ENCODE measurements at places on chromosomes 16 and 17.

GRCh38 chr17:61317779-61318178, 81.9 kb upstream of the TBX2 start:
- no peak for DNase-seq

- no peak for DNase-seq
Measured at GRCh38 chr17:16150251-16150856, 65.0 kb downstream of the NCOR1 start.

GRCh38 chr17:7549401-7550055, 670 bp downstream of the TNFSF12 start:
- DNase-seq: peak; percentile 16

DNA sequence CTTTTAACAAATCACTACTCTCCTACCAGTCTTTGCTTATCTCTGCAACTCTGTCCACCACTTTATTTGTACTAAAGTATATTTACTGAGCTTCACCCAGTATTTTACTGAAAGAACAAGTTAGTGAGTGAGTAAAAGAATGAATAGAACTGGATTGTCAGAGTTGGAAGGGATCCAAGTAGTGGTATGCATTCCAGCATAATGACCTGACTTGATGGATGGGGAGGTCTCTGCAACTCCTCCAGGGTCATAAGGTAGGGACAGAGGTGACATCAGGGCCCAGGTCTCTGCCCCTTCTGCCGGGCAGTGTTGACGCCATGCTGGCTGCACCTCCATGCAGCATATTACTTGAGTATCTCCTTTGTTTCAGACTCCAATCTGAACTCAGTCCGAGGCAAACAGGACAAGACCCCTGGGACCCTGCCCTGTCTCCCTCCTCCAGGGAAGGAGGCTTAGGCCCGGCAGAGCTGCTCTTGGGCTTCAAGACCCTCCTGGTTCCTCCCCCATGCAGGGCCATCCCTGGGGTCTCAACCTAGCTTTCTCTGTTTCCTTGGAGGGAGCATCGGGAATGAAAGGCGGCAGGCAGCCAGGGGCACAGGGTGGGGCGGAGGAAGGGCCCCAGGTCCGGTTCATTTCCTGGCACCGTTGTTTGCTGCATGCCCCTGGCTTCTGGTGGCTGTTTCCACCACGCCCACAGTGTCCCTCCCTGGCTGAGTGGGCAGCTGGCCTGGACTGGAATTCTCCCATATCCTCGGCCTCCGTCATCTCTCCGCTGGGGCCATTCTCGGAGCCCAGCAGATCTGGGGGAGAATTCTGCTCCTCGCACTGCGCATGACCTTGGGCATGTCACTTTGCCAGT, 12.4 kb upstream of the ITGA3 start:
- DNase-seq: no peak

DNA sequence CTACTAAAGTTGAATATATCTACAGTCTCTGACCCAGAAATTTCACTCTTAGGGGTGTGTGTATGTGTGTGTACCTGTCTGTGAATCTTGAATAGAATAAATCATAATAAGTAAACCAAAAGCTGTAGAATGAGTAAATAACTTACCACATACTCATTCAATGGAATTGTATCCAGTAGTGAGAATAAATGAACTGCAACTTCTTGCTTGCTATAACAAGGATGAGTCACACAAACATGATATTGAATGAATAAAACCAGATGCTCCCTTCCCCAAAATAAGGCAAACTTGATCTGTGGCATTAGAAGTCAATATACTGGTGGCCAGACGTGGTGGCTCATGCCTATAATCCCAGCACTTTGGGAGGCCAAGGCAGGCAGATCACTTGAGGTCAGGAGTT, 259.8 kb upstream of the MON1B start:
- DNase-seq: no peak

DNA sequence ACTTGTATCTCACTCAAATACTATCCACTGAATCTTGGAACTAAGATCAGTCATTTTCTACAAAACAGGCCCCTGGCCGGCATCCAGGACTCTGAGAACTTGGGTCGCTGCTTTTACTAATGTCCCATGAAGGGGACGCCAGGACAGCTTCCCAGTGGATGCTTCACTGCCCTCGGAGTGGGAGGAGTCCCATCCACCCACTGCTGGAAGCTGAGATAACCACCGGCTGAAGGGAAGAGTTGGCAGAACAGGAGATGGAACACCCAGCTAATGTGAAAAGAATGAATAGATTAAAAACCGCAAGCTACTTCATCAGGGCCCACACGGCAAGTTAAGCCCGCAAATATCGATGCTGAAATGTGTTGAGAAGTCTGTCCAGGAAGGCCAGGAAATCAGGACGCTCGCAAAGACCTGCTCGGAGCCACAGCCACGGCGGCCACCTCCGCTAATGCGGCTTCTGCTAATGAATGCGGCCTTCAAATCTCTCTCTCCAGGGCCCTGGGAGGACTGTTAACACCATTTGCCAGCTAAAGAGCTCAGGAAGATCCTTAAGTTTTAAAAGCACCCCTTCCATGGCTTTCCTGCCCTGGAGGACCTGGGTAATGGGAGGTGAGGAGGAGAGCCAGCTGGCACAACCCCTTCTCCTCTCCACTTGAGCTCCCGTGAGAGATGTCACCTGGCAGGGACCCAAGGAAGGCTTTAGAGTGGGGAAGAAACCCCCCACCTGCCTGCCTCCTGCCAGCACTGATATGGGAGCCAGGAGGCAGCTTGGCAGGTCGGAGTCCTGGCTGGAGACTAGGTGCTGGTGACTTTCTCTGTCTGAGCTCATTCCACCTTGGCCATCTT, 226.6 kb upstream of the RPL38 start:
- no peak for DNase-seq

GRCh38 chr17:27666831-27667560, 36.0 kb downstream of the LGALS9 start:
- DNase-seq: no peak

GRCh38 chr17:18185391-18185790, 1.8 kb downstream of the ALKBH5 start:
- DNase-seq: no peak

- DNase-seq: no peak
Measured at GRCh38 chr17:17723354-17724261, 42.4 kb downstream of the RAI1 start.

DNA sequence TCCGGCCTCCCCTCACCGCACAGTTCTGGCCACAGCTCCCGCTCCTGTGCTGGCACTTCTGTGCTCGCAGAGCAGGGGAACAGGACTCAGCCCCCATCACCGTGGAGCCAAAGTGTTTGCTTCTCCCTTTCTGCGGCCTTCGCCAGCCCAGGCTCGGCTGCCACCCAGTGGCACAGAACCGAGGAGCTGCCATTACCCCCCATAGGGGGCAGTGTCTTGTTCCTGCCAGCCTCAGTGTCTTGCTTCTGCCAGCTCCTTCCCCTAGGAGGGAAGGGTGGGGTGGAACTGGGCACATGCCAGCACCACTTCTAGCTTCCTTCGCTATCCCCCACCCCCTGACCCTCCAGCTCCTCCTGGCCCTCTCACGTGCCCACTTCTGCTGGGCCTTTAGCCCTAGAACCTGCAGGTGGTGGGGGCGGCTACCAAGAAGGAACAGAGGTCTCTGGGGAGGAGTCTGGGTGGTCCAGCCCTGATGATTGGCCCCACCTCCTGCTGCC, 645 bp upstream of the ELMO3 start:
- peak; percentile 68 for DNase-seq

DNA sequence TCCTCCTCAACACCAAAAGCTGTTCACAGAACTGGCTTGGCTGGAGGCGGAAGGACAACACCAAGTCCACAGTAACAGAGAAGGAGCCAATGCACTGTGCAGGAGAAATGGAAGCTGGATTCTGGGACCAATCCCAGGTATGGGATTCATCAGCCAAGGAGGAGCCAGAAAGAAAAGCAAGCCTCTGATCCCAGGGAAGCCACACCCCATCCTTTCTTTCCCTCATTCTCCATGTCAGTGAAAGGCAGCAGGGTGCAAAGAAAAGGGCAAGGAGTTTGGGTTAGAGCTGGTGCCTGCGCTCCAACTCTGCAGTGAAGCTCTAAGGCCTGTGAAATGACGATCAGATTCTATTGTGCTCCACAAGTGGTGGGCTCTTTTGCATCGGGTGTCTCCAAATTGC, 11.0 kb downstream of the DCAKD start:
- no peak for DNase-seq

- DNase-seq: no peak
Measured at GRCh38 chr17:77877646-77878355, 80.7 kb upstream of the TNRC6C start.

DNA sequence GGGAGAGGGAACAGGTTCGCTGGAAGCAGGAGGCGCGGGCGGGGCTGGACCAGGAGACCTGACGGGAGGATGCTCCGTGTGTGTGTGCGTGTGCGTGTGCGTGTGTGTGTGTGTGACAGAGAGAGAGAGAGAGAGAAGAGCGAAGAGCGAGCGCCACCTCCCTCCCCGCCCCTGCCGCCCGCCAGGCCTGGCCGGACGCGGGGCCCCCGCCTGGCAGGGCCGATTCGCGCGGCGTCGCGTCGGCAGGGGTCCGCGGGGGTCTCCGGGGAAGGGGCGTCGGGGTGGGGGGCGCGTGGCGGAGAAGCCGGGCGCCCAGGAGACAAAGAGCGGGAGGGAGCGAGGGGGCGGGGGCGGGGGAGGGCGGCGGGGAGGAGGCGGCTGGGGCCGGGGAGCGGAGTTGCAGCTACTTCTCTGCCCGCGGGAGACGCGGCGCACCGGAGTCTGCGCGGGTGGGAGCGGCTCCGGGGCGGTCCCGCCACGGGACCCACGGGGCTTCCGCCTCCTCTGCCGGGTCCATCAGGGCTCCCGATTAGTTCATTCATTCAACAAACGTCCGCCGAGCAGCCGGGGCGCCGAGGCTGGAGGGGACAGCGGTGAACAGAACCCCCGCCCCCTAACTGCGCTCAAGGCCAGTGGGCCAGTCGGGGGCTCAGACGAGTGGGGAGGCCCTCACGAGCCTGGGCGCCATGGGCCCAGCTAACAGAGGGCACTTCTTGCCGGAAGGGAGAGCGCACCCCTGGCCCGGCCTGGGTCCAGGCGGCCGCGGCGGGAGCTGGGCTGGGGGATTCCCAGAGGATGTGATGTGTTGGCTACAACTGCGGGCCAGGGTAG, at the start of gene SAMD14:
TSS of gene SAMD14 (minus strand) at position 433 of the 831 bp plus-strand sequence. CDS start 5,201 bp downstream, outside the sequence.
- no peak for DNase-seq

- DNase-seq: no peak
Measured at GRCh38 chr16:23682181-23682580, 3.5 kb downstream of the PLK1 start.

GRCh38 chr16:83793179-83793578, 14.6 kb upstream of the HSBP1 start:
- no peak for DNase-seq

DNA sequence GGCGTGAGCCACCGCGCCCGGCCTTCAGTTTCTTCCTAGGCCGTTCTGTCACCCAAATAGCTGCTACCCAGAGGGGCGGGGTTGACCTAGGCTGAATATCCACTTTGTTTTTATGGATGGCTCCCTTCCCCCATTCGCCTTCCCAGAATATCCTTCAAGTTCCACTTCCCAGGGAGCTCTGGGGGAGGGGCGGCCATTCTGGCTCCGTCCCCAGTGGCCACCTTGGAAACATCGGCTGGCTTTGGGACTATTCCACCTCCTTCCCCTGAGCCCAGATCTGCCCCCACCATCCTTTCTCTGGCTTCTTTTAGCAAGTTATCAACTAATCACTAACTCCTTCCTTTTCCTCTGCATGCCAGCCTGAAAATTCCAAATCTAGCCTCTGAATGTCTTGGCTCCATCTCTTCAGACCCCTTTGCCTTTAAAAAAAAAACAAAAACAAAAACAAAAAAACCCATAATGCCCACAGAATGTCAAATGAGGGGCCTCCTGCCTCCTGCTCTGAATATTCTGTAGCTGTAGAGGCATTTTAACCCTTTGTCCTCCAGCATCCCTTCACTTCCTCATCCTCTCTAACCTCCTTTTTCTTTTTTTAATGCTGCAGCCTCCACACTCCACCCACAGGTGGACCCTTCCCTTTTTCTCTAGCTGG, 6.4 kb downstream of the ATP1B2 start:
- peak; percentile 38 for DNase-seq

DNA sequence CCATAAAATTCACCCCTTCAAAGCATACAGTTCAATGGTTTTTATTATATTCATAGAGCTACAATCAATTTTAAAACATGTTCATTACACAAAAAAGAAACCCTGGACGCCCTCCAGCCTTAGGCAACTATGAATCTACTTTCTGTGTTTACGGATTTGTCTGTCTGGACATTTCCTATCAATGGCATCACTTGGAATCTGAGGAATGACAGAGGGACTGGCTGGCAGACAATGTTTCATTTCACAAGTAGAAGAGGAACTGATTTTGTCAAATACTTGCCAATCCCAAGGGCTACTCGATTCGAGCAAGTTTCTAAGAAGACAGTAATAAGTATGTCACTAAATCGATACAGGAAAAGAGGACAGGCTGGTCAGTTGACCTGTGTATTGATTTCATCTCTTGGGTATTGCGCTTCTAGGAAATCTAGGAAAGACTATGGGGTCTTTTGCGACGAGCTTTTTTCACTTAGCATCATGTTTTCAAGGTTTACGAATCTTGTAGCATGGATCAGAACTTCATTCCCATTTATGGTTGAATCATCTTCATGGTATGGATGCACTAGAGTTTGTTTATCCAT, 56.6 kb downstream of the RGS9 start:
- DNase-seq: no peak

GRCh38 chr17:38970804-38971203, 3.6 kb upstream of the FBXO47 start:
- DNase-seq: no peak
